ENCODE measurements at places on chromosomes 2 and 18.

DNA sequence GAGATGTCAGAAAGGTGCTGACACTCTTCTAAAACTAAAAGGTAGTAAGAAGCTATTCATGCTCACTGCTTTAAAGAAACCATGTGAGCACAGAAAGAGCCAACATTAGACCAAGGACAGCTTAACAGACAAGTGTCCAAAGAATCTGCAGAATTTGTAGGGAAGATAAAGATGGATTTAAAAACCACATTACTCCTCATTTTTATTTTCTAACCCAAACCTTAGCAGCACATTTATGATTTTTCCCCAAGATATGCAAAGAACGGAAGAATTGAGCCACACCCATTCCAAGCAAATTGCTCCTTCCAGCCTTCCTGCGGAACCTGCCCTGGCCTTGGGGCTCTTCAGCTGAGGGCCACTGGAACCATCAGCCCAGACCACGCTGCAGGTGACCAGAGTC lies 26.9 kb downstream of the MBP start:
- no peak for DNase-seq

DNA sequence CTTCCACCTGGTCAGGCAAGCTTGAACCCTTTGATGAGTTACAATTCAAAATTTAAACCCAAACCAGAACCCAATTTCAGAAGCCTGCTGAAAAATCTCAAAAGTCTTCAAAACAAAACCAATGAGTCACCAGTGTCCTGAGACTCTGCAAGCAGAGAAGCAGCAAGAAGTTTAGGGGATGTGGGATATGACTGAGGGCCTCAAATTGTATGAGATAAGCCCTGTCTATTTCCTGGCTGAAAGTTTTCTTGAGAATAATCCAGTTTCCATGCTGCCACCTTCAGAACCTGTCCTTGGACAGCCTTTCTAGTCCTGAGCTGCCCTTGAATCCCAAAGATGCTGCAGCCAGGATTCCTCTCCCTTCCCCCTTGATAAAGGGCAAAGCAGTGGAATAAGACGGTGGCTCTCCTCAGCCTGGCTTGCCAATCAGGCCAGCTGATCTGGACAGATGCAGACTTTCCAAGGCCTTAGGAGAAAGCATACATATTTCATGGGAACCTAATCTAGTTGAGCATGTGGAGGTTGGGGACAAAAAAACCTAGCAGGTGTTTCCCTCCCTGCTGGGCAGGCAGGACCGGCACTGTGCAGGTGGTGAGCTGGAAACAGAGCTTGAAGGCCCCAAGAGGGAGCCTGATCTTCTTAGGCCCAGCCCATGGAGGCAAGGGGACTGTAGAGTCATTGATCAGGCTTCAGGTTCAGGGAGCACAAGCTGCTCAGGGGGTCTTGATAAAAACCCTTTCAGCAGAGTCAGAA lies 278.0 kb upstream of the MGAT5 start:
- DNase-seq, result no peak

- no peak for DNase-seq
Observed at GRCh38 chr2:173734797-173735196, 230.4 kb downstream of the SP3 start.

DNA sequence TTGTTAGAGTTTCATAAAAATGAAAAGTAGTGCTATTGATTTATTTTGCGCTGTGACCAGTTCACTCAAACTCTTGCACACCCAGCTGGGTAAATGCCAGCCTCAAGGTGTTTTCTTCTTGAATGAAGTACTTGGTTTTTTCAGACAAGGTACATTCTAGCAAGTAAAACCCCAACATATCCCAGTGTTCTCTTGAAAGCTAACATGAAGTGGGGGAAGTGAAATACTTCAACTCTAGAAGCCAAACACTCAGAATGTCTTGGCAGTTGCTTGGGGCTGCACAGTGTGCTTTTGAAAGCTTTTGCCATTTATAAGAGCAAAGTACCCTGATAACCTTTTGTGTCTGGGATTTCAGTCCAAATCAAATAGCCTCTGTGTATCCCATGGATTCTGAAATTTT lies 13.4 kb downstream of the NPAS2 start:
- DNase-seq, result no peak

DNA sequence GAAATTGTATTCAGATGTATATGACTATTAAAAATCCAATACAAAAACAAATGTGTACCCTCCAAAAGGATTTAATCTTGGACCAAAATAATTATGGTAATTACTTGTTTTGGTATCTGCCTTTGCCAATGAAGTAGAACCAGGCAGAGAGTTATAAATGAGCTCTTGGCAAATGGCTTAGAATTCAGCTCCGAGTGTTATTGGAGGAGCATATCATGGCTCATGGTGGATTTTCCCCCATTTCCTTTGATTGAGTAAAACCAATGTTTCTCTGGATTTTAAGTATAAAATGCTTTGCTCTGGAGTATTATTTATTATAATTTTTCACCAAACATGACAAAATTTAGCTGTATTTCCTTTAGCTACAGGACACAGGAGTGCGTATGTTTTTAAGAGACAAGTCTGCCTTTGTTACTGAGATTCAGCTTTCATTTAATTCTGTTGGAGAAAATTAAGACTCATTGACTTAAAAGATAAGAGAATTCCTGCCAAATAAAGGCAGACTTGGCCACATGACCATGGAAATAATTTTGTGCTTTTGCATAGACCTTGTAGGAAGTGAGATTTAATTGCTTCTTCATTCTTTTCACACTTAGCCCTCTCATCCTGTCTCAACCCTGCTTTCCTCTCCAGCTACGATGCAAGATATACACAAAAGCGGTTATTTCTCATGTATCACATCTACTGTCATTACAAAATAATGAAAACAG lies 281.0 kb upstream of the SOX11 start:
- DNase-seq, result no peak

- no peak for DNase-seq
Observed at GRCh38 chr18:65922103-65922502, 171.3 kb downstream of the CDH7 start.

DNA sequence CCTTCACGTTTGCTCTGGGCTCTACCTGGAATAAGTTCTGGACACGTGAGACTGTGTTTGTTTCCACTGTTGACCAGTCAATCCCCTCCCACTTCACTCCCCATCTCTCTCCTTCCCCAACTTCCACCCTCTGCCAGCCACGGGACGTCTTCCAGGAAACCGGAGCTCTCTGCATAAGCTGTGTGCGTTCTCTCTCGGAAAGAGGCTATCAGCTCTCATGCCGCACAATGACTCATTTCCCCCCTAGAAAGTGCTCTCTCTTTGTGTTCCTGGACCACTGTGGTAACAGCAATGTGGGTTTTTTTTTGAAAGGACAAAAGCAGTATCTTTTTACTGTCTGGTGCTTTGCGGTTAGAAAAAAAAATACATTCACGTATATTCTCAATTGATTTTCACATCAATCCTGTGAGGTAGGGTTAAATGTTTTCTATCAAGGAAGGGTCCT lies 10.2 kb downstream of the PROKR1 start:
- peak; percentile 77 for DNase-seq

- peak; percentile 14 for DNase-seq
Observed at GRCh38 chr18:2515908-2516625, 55.2 kb downstream of the METTL4 start.

DNA sequence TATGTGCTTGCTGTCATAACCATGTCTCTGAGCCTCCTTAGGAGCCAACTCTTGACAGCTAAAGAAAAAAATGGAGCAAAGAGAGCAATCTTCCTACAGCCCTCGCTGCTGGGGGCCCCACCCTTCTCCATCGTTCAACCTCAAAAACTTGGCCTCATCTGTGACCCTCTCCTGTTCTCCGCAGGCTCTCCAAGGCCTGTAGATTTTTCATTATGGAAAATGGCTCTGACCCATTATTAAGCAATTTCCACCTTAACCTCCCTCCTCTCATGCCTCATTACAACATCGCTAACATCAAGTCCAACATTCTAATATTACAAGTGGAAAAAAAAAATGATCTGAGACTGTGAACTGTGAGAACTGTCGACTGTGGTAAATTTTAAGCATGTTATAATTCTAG lies 98.7 kb downstream of the SLC8A1 start:
- no peak for DNase-seq

GRCh38 chr2:235263205-235264120 lies 230.4 kb upstream of the AGAP1 start:
- no peak for DNase-seq

DNA sequence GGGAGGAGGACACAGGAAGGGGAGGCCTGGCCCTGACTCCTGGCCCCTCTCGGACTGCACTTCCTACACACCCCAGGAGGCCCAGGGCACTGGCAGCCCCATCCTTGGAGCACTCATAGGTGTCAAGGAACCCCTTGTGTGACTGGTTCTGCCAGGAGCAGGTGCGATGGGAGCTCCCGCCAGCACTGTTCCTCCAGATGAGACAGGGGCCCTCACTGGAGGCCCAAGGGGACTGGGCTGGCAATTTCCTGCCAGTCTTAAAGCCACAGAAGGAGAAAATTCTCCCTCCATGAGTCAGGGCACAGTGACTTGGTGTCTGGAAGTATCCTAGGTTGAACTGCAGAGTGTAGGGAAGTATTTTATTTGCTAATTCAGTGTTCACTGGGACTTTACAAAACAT lies 42.8 kb upstream of the MAL start:
- no peak for DNase-seq

GRCh38 chr2:234669621-234670020 lies 172.7 kb upstream of the ARL4C start:
- no peak for DNase-seq

GRCh38 chr18:26656944-26657536 lies 108.7 kb upstream of the KCTD1 start:
- peak; percentile 19 for DNase-seq

DNA sequence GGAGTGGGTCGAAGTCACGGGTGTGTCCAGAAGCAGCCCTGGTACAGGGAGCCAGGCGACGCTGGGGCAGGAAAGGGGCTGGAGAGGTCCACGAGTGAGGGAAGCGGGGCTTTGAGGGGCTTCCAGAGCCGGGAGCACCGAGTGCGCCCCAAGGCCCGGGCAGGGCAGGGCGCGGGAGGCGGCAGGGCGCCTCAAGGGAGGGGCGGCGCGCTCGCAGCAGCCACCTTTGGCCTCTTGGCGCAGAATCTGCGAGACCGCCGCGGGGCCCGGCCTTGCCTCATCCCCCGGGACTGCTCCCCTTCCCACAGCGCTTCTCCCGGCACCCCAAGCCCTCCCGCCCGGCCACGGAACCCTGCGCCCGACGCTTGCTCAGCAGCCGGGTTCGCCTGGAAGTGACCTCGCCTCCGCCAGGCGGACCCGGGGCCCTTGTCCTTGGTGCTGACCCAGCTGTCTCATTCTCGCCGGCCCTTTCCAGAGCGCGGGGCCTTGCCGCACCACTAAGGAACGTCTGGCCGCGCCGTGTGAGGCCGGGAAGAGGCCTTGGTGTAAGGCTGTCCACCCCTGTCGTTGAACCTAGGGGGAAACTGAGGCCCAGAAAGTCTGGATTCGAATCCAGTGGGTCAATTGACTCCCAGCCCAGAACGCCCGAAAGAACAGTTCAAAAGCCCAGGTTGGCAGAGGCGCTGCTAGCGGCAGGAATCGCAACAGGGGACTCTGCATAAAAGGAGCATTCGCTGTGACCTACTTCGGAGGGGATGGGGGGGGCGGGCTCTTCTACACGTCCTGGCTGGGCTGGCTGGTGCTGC lies 584 bp upstream of the DNER start:
- DNase-seq, result peak; percentile 59

- DNase-seq, result peak; percentile 67
Observed at GRCh38 chr2:65432227-65433190, at the start of gene SPRED2. Gene SPRED2, minus strand, starts transcription at chr2:65432599. Its CDS starts 612 bp downstream, at chr2:65431987.

DNA sequence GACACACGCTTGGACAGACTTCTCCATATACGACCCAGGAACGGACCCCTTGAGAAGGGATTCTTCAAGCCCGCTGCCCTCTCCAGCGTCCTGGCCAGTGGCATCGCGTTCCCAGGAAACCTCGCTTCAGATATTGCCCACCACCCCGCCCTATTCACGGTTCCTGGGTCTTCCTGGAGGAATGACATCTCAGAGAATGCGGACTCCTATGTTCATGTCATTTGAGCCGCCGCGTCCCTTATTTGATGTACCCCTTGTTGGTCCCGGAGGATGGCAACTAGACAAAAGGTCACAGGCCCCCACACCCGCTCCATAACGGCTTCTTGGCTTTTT lies 588 bp upstream of the CCDC93 start:
- DNase-seq, result no peak

- DNase-seq, result no peak
Observed at GRCh38 chr18:11906926-11907874, 917 bp downstream of the MPPE1 start.

GRCh38 chr2:207952564-207953345 lies 72.6 kb downstream of the PLEKHM3 start:
- DNase-seq, result no peak

- DNase-seq, result no peak
Observed at GRCh38 chr18:2336690-2337392, 234.5 kb downstream of the METTL4 start.

- peak; percentile 19 for DNase-seq
Observed at GRCh38 chr18:44927127-44927849, 246.6 kb downstream of the SETBP1 start.

DNA sequence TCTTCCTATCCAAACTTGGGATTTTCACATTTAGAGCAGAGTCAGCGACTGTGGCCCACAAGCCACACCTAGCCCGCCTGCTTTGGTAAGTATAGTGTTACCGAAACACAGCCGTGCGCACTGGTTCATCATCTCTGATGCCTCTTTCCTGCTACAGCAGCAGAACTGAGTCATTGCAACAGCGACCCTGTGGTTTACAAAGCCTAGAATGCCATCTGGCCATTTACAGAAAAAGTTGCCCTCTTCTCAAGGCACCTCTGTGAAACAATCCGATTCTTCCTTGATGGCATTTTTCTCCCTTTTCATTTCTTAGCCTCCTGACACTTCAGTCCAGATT lies 10.7 kb upstream of the IAH1 start:
- DNase-seq, result peak; percentile 41

GRCh38 chr18:72468021-72468710 lies 76.0 kb downstream of the CBLN2 start:
- DNase-seq, result no peak

- peak; percentile 59 for DNase-seq
Observed at GRCh38 chr2:23926290-23926749, 603 bp downstream of the ATAD2B start.

GRCh38 chr18:12862467-12862866 lies 21.6 kb downstream of the PTPN2 start:
- no peak for DNase-seq
